GF-D8 (cell line): ENCODE measurements at places on chromosomes 3 and 15.

- DNase-seq: no peak
Observed at GRCh38 chr15:48143856-48144255, 23.1 kb downstream of the SLC24A5 start.

GRCh38 chr15:74635228-74635627 lies 19.6 kb downstream of the CLK3 start:
- DNase-seq: no peak

GRCh38 chr3:58288011-58288728 lies 17.9 kb upstream of the RPP14 start:
- no peak for DNase-seq

GRCh38 chr15:31328428-31328968 lies 1.9 kb downstream of the KLF13 start:
- no peak for DNase-seq

DNA sequence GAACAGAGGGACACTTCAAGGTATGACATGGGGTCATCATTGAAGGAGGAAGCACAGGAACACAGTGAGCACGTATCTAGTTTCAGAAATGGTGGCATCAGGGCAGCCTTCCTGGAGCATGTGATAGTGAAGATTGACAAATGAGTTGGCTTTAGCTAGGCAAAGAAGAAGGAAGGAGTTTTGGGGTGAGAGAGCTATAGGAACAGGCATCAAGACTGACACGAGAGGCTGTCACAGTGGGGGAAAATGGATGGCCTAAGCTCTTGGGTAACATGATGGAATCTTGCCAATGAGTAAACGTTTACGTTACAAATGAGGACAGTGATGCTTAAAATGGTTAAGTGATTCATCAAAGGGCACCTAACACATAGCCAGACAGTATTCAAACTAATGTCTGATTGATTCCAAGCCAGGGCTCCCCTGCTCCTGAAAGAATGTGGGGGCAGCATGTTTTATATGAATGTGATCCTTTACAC lies 23.1 kb upstream of the GPR171 start:
- DNase-seq: no peak
